Kidney glomerular epithelial cell (primary cell): ENCODE measurements at places on chromosomes 12 and 14.

DNA sequence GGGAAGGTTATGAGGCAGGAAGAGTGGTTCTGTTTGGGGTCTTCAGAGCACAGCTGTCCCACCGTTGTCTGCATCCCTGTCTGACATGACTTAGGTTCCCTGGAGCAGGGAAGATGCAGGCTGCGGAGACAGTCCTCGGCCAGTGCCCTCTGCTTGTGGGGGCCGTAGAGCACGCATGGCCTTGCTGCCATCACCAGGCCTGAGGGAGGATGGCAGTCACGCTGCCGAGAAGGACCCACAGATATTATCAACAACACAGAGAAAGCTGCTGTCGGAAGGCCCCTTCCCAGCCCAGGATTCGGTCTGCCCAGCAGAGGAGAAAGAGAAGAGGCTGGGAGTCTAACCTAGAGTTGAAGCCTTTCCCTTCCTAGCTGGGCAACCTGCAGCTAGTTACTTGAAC, 35.0 kb downstream of the ERH start:
- no peak for DNase-seq

- DNase-seq, result peak; percentile 72
Observed at GRCh38 chr12:69102856-69103255, 136.5 kb upstream of the CPSF6 start.

DNA sequence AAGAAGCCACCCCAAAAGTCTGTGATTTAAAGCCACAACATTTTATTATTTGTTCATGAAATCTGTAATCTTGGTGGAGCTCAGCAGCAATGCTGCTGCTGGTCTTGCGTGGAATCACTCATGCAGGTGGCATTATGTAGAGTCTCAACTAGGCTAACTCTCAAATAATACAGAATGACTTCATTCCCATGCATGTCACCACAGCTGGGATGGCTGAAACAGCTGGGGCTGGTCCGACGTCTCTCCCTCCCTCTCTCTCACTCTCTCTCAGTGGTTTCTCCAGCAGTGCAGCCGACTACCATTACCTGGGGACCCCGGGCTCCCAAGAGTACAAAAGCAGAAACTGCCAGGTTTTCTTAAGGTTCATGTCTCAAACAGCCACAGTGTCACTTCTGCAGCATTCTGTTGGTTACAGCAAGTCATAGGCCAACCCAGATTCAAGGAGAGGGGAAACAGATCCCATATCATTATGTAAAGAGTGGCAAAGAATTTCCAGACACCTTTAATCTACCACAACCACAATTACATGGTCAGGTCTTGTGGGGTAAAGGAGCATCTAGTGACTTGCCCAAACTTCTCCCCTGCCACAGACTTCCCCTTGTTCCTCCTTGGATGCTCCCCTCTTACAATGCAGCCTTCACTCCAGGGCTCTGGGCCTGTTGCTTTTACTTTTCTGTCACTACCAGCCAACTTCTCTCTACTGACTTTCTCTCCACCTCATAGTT, 192.0 kb upstream of the HMGA2 start:
- no peak for DNase-seq

DNA sequence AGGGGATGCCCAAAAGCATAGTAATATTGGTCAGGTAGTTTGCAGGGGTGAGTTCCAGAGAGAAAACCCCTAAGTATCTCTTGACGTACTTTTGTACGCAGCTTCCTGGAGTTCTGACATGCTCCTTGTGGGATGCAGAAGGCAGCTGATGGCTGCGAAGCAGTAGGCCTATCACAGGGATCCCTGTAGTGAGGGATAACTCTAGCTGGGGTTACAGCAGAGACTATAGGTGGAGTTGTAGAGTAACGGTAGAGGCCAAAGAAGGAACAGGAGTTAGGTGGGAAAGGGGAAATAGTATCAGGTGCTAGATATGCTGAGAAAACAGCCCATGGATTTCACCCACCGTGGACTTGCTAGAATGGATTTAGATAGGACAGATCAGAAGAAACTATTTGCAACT, 37.3 kb downstream of the MGST1 start:
- DNase-seq, result no peak

DNA sequence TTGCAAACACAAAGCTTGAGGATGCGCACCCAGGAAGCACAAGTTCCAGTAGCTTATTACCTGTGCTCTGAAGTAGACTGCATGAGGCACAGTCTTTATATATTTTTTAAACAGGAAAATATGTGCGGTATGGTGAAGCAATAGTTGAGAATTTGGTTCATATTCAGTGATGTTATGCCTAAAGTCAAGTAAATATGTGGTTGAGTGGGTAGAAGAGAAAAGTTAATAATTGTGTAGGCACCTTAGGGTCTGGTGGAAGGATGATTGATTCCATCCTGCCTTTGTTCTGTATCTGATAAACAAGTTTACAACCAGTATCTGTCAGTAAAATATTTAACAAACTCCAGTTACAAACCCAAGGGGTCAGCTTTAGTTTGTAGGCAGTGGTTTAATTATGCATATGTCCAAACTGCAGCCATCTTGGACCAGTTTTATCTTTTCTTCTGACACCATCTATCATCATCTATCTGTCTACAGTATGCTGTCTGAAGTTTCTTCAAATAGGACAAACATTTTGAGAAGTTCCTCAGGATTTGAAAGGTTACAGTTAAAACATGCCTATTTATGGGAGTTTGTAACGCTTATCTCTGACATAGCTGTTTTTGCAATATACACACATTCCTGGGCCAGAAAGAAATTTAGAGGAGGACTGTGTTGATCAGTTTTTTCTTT, 10.8 kb downstream of the SINHCAF start:
- no peak for DNase-seq

- DNase-seq, result no peak
Observed at GRCh38 chr12:48973941-48974673, 2.6 kb upstream of the WNT10B start.

GRCh38 chr12:119682639-119683252, 14.8 kb downstream of the PRKAB1 start:
- DNase-seq, result no peak

- DNase-seq, result no peak
Observed at GRCh38 chr12:100265732-100266584, 921 bp downstream of the DEPDC4 start.

GRCh38 chr12:71415336-71416231, 24.0 kb upstream of the LGR5 start:
- peak; percentile 51 for DNase-seq

DNA sequence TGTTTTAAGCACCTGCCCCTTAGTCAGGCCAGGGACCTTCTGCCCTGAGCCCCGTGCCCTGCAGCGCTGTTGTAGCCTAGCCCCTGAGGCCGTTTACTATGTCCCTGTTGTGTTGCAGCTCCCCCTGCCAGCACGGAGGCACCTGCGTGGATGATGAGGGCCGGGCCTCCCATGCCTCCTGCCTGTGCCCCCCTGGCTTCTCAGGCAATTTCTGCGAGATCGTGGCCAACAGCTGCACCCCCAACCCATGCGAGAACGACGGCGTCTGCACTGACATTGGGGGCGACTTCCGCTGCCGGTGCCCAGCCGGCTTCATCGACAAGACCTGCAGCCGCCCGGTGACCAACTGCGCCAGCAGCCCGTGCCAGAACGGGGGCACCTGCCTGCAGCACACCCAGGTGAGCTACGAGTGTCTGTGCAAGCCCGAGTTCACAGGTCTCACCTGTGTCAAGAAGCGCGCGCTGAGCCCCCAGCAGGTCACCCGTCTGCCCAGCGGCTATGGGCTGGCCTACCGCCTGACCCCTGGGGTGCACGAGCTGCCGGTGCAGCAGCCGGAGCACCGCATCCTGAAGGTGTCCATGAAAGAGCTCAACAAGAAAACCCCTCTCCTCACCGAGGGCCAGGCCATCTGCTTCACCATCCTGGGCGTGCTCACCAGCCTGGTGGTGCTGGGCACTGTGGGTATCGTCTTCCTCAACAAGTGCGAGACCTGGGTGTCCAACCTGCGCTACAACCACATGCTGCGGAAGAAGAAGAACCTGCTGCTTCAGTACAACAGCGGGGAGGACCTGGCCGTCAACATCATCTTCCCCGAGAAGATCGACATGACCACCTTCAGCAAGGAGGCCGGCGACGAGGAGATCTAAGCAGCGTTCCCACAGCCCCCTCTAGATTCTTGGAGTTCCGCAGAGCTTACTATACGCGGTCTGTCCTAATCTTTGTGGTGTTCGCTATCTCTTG, 7.6 kb downstream of the DLK1 start:
- no peak for DNase-seq
